Activated CD8-positive, alpha-beta memory T cell treated with anti-CD3 and anti-CD28 coated beads for 24 hours (primary cell): ENCODE measurements at places on chromosomes 11 and 22.

GRCh38 chr11:84136926-84137325 is 850.8 kb upstream of the CCDC90B start:
- DNase-seq: no peak

- no peak for DNase-seq
Measured at GRCh38 chr11:41609511-41609910, 150.1 kb upstream of the LRRC4C start.

GRCh38 chr11:44094260-44094868 is 1.1 kb upstream of the EXT2 start:
- DNase-seq: peak; percentile 82

- no peak for DNase-seq
Measured at GRCh38 chr11:75468534-75469340, 35.7 kb upstream of the KLHL35 start.

DNA sequence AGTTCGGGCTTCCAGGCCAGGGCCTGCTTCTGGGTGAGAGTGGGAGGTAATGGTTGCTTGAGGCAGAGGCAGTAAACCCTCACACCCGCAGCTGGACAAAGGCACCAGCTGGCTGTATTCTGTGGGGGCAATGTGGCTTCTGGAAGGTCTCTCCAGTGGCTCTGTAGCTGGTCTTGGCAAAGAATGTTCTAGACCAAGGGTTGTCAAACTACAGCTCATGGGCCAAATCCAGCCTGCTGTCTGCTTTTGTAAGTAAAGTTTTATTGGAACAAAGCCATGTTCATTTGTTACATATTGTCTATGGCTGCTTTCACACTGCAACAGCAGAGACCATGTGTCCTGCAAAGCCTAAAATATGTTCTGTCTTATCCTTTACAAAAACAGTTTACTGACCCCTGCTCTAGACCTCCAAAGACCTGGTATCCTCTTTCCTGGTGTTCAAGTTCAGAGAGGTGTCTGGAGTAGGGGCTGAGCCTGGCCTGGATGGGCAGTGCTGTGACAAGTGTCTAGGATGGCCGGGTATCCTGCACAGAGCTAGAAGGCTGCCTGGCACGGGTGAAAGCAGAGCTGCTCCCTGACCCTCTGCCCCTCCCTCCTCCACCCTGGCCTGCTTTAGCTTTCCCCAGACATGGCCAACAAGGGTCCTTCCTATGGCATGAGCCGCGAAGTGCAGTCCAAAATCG is 3.4 kb downstream of the TAGLN start:
- no peak for DNase-seq

- no peak for DNase-seq
Measured at GRCh38 chr11:61886643-61887042, 4.7 kb downstream of the FADS3 start.

- no peak for DNase-seq
Measured at GRCh38 chr11:1998290-1998689, 648 bp upstream of the H19 start.

GRCh38 chr11:106794058-106794457 is 224.2 kb downstream of the GUCY1A2 start:
- DNase-seq: no peak

GRCh38 chr11:118074785-118075184 is 2.1 kb upstream of the TMPRSS4 start:
- DNase-seq: no peak

DNA sequence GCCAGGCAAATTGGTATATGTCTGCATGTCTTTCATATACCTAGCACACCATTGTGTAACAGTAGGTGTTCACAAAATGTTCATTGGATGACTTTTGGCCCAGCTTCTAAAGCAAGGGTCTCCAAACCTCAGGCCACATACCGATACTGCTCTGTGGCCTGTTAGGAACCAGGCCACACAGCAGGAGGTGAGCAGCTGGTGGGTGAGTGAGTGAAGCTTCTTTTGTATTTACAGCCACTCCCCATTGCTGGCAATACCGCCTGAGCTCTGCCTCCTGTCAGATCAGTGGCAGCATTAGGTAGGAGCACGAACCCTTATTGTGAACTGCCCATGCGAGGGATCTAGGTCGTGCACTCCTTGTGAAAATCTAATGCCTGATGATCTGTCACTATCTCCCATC is 836.6 kb downstream of the NTM start:
- DNase-seq: no peak

GRCh38 chr22:20762233-20762796 is 11.6 kb upstream of the SERPIND1 start:
- DNase-seq: no peak

DNA sequence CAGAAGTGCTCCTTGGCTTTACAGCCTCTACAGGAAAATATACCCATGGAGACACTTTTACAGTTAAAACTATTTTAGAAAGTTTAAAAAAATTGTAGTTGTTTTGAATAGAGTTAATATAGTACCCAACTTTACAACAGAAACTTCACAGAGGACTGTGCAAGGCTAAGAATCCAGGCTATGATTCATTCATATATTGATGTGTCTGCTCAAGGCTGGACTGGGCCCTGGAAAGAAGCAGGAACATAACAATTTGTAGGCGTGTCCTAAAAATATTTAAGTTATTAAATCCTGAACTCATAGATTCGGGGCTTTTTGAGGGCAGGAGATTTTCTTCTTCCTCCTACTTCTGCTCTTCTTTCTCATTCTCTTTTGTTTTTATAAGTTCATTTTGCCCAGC is 291.5 kb upstream of the CCDC179 start:
- no peak for DNase-seq

GRCh38 chr11:70498976-70499801 is 100.9 kb downstream of the CTTN start:
- no peak for DNase-seq

DNA sequence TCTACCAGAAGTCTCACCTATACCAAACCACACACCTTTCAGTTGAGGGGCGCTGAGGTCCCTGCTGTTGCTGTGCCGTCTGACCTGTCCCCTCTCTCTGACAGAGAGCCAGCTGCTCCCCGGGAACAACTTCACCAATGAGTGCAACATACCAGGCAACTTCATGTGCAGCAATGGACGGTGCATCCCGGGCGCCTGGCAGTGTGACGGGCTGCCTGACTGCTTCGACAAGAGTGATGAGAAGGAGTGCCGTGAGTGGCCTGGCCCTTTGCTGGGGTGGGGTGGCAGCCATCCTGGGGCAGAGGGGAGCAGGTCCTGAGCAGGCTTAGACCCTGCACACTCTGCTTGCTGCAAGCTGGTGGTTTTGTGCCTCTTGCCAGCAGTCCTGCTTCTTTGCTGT is 92.1 kb downstream of the LDLRAD3 start:
- DNase-seq: no peak

- no peak for DNase-seq
Measured at GRCh38 chr11:13415201-13415600, 47.8 kb downstream of the BTBD10 start.

DNA sequence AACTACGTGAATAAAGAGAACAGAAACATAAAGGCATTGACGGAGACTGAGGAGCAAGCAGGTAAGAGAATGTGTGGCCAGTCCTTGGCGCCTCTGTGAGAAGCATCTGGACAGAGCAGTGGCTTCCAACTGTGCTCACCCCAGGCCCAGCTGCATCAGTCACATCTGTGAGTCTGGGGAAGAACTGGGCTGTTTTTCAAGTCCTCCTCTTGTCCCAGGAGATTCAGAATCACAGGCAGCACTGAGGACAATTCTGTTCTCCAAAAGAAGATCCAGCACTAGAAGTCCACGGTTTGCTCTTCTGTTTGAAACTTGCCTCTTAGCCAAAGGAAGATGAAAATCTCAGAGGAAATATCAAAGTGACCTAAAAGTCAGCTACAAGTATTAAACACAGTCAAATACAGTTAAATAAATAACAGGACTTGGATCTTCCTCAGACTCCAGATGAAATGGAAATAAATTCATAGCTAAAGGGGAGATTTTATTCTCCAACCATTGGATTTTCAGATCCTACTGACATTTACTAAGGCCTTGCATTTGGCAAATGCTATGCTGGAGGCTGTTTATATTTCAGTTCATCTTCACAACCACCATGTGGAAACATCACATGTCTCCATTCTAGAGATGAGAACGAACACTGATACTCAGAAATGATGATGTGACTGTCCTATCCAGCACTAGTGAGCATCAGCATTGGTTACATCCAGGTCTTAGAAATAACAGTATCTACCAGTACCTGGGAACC is 14.1 kb downstream of the FAM181B start:
- no peak for DNase-seq

GRCh38 chr11:108880510-108880909 is 215.6 kb downstream of the DDX10 start:
- DNase-seq: no peak

DNA sequence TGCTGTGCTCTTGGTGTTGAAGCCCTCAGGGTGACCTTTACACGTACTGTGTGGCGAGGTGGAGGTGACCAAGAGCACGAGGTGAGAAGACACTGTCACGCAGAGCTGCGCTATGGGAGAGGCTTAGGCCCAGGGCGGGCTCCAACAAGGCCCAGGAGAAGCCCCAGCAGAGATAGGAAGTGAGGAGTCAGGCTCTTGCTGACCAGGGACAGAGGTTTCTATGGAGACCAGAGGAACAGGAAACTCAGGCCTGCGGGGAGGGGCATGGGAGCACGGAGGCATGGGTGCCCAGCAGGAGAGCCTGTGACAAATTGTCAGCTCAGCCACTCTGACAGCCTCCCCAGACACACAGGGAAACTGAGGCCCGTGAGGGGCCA is 15.8 kb downstream of the DGKZ start:
- no peak for DNase-seq

- no peak for DNase-seq
Measured at GRCh38 chr11:90587896-90588295, 365.0 kb upstream of the CHORDC1 start.

GRCh38 chr11:93389737-93390136 is 59.2 kb downstream of the DEUP1 start:
- DNase-seq: no peak

DNA sequence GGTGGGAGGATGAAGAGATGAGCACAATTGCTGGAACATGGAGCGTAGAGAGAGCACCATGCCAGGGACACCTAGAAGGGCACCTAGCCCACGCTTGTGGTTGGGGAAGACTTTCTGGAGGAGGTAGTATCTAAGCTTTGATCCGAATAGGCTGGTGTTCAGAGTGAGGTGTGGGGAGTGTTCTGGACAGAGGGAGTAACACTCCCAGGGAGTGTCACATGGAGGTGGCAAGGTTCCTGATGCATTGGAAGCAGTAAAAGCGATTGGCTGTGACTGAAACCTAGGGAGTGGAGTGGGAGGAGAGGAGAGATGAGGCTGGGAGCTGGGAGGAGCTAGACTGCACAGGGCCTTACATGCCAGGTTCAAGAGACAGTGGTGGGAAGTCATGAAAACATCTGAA is 188.0 kb upstream of the NCAM1 start:
- no peak for DNase-seq

DNA sequence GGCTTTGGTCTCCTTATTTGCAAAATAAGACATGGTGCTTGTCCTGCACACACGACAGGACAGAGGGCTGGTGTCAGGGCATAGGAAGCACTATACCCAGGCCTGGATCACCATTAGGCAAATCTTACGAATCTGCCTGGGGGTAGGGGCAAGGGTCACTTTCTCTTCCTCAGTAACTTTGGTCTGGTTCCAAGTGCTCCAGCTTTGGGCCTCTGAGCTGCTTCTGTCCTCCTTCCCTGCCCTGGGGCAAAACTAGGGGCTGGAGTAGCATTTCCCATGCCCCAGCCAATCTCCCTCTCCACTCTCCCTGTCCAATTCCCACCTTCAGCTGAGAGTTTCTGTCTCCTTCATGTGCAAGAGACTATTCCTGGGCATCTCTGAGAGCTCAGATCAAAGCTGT is 123.7 kb upstream of the NECTIN1 start:
- no peak for DNase-seq

GRCh38 chr11:76609736-76610370 is 60.7 kb downstream of the LRRC32 start:
- DNase-seq: peak; percentile 32

GRCh38 chr11:116694815-116695590 is 77.8 kb downstream of the BUD13 start:
- DNase-seq: peak; percentile 52

DNA sequence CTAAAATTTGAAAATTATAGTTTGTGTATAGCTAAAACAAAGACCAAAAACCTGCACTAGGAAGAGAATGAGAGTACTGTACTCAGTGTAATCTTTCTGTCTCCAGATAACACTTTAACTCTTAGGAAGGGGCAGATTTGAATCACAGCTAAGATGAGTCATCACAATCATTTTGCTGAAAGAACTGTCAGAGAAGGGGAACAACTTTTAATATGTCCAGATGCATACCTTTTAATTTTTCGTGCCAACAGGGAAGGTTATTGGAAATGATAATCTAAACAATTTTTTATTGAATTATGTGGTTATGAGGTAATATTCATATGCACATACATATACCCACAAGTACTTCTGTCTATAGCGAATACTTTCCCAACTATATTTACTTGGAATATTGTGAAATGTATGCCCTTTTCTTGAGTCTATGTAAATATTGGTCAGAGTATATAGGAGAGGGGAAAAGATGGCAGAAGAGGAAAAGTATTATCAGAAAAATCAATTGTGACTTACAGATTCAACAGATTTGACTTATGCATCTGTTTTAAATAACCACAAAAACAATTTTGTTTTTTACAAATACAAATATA is 51.1 kb upstream of the MUC15 start:
- DNase-seq: no peak

GRCh38 chr22:27314276-27314807 is 487.2 kb downstream of the MN1 start:
- no peak for DNase-seq
